ENCODE measurements at places on chromosomes 2 and 18.

DNA sequence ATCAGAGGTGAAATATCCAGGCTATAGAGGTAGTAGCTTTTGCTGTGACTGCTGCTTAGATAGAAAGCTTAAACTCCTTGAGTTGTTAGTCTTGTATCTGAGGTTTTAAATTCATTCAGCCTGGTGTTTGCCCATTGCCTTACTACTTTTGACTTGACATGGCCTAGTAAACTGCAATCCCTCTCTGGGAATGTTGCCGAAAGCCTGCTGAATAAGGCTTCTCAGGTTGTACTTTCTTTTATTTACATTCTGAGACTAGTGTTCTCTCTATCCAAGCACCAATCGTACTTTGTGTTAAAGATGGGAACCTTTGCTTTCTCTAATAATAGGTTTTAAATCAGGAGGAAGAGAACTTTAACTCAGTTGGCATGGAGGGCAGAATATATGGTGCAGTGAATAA, 357.6 kb upstream of the CWC22 start:
- no peak for DNase-seq

DNA sequence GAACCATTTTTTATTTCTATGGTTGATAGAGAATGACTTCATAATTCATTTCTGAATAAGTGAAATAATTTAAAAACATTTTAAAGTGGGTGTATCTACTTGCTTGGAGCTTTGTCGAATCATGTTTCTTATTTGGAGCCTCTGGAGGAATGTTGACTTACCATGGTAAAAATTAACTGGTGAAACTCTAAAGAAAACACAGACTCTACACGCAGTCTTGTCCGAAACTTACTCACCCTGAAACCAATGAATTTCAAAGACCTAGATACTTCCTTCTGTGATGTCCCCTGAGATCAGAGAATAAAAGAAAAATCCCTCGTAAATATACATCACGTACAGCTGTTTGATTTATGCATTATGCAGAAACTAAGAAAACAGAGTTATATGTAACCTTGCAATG, 665.2 kb upstream of the NRXN1 start:
- no peak for DNase-seq

DNA sequence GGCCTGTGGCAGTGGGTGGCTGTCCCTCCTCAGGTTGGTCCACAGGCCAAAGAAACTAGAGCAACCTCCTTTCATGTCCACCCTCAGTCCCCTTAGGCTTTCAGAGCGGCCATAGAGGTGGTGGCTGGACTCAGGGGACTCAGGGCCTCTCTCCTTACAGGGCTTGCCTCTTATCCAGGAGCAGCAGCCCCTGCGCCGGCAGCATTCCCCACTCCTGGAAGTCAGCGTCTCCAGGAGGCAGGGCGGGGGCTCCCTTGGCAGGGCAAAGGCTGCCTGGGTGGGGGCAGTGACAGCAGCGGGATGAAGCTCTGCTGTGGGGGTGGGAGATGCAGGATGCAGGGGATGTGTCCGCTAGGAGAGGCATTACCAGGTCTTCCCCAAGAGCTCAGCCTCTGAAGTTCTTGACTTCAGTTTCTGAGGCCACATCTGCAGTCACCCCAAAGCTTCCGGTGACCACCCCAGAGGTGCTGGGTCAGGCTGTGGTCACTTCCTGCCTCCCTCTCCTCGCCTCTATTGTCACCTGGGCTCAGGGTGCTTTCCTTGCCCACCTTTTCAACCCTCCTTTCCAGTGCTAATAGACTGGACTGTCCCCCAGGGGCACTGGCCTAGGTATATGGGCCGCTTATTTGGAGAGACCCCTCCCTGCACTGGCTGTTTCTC, 8.6 kb upstream of the GPR55 start:
- no peak for DNase-seq

DNA sequence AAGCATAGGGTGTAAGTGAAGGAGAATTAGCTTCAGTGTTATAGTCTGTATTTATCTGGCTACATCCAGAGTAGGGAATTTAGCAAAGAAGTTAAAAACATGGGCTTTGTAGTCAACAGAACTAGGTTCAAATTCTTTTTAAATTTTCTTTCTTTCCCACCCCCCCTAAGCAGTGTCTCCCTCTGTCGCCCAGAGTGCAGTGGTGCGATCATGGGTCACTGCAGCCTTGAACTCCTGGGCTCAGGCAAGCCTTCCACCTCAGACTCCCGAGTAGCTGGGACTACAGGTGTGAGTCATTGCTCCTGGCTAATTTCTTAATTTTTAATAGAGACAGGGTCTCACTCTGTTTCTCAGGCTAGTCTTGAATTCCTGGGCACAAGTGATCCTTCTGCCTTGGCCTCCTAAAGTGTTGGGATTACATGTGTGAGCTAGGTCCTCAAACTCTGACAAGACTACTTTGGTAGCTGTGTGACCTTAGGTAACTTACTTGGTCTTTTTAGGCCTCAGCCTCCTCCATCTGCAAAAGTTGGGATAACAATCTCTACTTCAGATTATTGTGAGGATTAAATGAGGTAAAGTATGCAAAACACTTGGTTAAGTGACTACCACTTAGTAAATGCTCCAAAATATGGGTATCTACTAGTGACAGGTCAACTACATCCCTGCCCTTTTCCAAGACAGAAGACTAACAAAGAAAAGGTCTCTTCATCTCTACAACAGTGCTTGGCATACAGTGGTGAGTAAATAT, 17.8 kb downstream of the DOK1 start:
- DNase-seq = no peak

DNA sequence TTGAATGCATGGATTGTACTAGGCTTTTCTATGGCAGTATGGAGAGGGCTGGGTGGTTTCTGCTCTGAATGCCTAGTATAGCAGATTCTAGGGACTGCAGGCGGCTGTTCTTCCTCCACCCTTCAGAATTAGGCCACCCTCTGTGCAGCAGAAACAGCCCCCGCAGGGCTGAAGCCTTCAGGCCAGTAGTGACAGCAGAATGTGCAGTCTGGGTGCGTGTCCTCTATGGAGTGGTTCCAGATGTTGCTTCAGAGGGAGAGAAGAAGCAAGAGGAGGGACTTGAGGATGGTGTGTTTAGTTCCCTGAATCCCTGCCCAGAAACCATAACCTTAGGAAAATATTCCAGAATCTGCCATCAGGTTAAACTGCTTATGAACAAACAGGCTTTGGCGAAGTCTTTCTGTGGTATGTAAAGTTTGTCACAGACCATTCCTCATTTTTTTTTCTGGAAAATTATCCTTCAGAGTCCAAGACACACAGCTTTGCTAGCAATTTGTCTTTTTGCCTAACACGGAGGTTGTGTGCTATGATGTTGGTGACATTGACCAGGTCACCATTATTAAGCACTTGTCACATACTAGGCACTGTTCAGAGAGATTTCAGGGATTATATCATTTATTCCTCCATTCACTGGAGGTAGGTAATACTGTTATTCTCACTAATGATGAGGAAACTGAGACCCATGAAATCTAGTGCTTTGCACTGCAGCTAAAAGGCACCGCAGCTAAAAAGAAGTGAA, 21.1 kb downstream of the CASP10 start:
- DNase-seq = peak; percentile 88
